NCI-H82 (cell line): ENCODE measurements at places on chromosomes 16 and 17.

DNA sequence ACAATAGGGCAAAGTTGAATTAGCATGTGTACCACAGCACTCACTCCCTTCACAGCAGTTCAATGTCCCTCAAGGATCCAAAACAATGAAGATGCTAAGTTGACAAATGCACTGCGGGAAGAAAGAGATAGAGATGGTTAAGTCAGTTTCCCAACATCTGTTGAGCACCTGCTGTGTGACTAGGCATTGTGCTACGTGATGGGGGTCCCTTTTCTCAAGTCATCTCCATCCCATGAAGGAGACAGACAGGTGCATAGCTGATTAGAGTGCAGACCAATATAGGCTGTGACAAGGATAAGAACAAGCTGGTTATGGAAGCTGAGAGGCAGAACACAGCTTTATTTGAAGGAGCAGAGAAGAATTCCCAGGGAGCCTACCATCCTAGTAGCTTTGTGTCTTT, 114.2 kb downstream of the HAPSTR1 start:
- DNase-seq, result no peak

DNA sequence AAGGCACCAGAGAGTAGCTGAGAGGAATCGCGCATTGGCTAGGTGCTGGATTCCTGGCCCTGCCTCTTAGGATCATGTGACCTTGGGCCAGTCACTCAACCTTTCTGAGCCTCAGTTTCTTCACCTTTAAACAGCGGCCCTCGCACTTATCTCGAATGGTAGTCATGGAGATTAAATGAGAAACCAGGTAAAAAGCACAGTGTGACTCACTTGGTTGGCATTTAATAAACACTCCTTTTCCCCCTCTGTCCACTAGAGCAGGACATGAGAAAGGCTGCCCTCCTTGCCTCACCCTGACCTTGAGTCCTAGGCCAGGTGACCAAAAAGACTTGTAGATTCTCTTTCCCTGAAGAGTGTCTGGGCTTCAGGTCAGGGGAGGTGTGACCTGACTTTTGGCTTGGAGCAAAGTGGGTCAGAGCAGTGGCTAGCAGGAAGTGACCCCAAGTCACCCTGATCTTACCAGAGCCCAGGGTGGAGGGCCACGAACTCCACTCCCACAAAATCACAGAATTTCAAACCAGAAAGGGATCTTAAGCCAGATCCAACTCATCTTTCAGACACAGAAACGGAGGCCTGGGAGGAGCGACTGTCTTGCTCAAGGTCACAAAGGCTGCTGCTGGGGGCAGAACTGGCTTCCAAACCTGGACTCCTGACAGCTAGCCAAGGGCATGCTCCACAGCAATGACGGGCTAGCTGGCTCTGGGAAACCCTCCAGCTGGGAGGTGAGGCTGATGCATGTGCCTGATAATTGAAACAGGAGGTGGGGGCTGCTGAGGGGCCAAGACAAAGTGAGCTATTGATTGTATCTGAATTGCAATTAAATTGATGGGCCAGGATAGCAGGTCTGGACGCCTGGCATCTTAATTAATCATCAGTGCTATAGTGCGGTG, 65.2 kb downstream of the PIPOX start:
- DNase-seq, result no peak

DNA sequence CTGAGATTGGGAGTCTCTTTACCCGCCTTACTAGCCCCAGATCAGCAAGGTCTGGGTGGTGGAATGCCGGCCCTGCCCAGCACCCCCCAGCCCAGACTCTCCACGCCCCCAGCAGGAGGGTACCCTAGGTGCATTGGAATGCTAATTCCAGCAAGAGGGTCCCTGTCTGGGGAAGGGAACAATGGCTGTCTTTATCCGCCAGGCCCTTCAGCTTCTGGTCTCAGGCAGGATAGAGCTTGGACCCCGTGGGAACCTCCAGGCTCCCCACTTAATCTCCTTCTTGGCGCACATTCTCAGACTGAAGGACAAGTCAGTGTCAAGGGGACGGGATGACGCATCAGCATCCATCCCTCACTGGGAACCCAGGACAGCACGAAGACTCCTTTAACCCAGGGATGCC, 85.1 kb downstream of the LITAF start:
- DNase-seq, result no peak

GRCh38 chr17:28598389-28598788, 436 bp downstream of the SPAG5 start:
- DNase-seq, result peak; percentile 95

- DNase-seq, result no peak
Measured at GRCh38 chr16:8845699-8846298, 23.0 kb downstream of the CARHSP1 start.

DNA sequence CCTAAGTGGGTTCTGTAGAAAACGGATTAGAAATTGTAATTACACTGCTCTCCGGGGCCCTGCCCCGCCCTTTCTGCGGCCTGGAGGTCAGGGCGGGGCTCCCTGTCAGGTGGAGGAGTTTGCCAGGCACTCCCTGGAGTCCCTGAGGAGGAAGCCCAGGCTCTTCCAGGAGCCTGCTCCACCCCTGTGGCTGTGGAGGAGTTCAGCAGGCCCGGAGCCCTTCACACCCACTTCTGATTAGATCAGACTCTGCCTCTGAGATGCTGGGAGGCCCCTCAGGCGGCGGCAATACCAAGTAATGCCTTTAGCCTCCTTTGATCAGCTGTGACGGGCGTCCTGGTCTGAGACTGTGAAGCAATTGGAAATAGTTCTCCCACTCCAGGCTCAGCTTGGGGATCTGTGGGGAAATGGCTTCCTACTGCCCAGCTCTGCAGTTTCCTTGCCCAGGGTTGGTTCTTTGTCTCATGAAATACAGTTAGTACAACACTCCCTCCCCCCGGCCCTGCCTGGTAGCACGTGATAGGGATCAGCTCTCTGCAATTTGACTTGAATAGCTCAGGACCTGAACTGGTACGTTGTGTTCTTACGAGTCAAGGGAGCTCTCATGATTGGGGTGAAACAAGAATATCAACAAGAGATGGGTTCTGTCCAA, 22.3 kb downstream of the BAIAP2 start:
- peak; percentile 70 for DNase-seq

GRCh38 chr17:79864147-79864546, 24.9 kb upstream of the CBX4 start:
- no peak for DNase-seq

DNA sequence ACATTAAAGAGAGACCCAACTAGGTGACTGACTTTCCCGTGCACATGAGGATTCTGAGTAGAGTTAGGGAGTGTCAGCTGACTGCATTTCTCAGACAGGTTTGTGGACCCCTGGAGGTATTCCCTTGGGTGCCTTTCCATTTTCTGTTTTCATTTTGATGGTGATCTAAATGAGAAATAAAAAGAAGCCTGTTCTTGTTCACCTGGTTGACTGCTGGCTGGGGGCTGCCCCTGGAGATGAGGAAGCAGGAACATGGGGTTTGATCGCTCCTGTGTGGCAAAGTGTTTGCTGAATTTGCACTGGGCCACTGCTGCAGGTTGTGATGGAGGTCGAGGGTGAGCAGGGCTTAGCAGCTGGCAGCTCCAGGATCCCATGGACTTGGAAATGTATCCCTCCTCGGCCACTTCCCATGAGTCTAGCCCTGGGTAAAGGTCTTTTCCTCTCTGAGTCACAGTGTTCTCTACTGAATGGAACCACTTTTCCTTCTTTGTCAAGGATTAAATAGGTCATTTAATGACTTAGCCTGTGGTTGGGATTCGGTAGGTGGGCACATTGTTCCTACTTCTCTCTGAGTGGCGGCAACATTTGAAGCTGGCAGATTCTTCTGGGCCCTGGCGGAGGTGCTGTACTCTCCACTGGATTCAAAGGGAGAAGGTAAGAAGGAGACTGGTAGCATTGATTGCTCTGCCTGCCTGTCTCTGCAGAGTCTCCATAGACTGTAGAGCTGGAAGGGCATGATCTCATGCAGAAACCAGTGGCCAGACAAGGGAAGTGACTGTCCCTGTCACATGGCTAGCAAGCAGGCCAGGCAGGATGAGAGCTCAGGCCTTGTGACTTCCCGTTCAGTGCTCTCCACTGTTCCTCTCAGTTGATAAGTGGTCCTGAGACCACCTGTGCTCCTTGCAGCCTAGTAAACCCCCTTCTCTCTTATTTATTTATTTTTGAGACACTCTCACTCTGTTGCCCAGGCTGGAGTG, 17.9 kb downstream of the SNX29 start:
- DNase-seq, result no peak

DNA sequence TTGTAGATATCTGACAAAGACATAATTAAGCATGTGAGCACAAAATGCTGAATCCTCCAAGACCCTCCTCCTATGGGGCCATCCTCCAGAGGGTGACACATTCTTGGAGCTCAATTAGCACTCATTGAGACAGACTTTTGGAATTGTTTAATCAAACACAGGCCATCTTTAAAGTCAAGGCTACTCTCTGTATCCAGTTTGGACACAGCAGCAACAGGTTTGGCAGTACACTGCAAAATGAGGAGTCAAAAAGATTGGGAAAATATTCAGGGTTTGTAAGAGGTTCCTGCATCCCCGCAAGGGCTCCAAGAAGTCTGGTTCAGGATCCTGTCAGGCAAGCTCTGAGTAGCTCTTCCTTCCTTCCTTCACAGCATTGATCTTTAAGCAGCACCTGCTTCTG, 1.3 kb downstream of the ITFG1 start:
- no peak for DNase-seq
